Metanephros (tissue), 2 donors: ENCODE measurements at places on chromosomes 6 and 20. TPM values are rescaled to one million over a fixed set of nuclear protein-coding genes. Genes with fewer than 3 reads are reported as not detected.

Gene CFAP206
- total RNA-seq: 4.0 TPM

Gene RSPH3
- 14.2 TPM for total RNA-seq

Gene CAGE1
- total RNA-seq: not detected

Gene TXLNB
- 24.2 TPM for total RNA-seq

Gene FOXA2
- not detected for total RNA-seq

Gene GGTLC1
- total RNA-seq: not detected

Gene SPATA2
- total RNA-seq: 4.7 TPM

Gene KCNK5
- 6.9 TPM for total RNA-seq

Gene FOXS1
- 5.3 TPM for total RNA-seq

Gene FNDC1
- 16.2 TPM for total RNA-seq

Gene MAVS
- 26.6 TPM for total RNA-seq

Gene UNC93A
- 0.82 TPM for total RNA-seq

Gene TSHZ2
- 21.8 TPM for total RNA-seq

Gene KCNK15
- total RNA-seq: 0.23 TPM

Gene ASIP
- not detected for total RNA-seq

Gene ZNF311
- 2.6 TPM for total RNA-seq

Gene SLC13A3
- total RNA-seq: 13.5 TPM

Gene C20orf141
- not detected for total RNA-seq

Gene FYN
- 137 TPM for total RNA-seq

Gene MAP1LC3A
- 42.6 TPM for total RNA-seq

Gene CST5
- total RNA-seq: not detected

Gene GTSF1L
- not detected for total RNA-seq

Gene SLCO4A1
- total RNA-seq: 7.5 TPM

Gene C6orf163
- total RNA-seq: 6.2 TPM

Gene VAPB
- 26.2 TPM for total RNA-seq

Gene FAM184A
- 5.0 TPM for total RNA-seq

Gene CDH4
- 4.8 TPM for total RNA-seq

Gene CDSN
- not detected for total RNA-seq

Gene ULBP2
- total RNA-seq: 2.3 TPM

Gene LPIN3
- total RNA-seq: 14.1 TPM

Gene PNLDC1
- total RNA-seq: not detected

Gene ADGB
- 0.12 TPM for total RNA-seq

Gene AGPAT4
- total RNA-seq: 25.9 TPM

Gene SDC4
- 122 TPM for total RNA-seq

Gene GABRR2
- 3.9 TPM for total RNA-seq

Gene C20orf96
- 17.0 TPM for total RNA-seq

Gene MUC22
- total RNA-seq: not detected

Gene CASS4
- total RNA-seq: 4.1 TPM

Gene GINS1
- 8.0 TPM for total RNA-seq

Gene GJE1
- not detected for total RNA-seq

Gene CLIC1
- total RNA-seq: 227 TPM

Gene BPIFA1
- not detected for total RNA-seq

Gene PDE7B
- 13.0 TPM for total RNA-seq
